ENCODE measurements at places on chromosomes 12 and 14.
A peak's percentile ranks its signal among the peaks of the same experiment; 100 is the strongest.

DNA sequence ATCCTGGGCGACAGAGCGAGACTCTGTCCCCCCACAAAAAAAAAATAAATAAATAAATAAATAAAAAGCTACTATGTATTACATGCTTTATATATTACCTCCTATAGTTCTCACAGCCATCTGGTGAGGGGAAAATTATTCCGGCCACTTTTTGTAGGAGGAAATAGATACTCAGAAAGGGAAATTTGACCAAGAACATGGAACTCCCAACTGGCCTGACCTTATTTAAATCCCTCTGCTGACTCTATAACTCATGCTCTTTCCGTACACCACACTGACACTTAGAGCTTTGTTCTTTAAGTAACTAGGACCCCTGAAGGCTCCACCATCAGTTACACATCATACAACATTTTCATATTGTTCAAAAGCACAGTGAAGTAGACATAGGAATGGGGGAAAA, 2.2 kb upstream of the MMP19 start:
- no peak for DNase-seq

- DNase-seq, result no peak
These were observed 150.2 kb upstream of the CLEC14A start for GRCh38 chr14:38405851-38406635.

DNA sequence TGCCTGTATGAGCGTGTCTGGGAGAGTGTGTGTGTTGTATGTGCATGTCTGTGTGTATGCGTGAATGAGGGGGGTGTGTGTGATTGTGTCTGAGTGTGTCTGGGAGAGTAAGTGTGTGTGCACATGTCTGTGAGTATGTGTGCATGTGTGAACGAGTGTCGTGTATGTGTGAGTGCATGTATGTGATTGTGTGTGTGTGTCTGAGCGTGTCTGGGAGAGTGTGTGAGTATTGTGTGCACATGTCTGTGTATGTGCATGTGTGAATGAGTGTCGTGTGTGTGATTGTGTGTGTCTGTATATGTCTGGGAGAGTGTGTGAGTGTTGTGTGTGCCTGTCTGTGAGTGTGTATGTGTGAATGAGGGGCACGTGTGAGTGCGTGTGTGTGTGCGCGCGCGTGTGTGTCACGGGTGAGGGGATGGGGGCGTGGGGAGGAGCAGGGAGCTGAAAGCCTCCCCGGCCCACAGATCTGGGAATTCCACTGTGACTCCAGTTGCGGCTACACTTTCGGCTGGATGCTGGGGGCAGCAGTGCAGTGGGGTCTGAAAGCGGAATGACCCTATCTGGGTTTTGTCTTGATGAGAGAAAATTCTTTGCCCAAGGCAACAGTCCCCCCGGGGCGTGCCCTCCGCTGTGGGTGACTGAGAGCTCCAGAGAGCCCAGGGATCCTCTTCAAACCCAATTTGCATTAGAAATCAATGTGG, 138.1 kb upstream of the MED13L start:
- no peak for DNase-seq

DNA sequence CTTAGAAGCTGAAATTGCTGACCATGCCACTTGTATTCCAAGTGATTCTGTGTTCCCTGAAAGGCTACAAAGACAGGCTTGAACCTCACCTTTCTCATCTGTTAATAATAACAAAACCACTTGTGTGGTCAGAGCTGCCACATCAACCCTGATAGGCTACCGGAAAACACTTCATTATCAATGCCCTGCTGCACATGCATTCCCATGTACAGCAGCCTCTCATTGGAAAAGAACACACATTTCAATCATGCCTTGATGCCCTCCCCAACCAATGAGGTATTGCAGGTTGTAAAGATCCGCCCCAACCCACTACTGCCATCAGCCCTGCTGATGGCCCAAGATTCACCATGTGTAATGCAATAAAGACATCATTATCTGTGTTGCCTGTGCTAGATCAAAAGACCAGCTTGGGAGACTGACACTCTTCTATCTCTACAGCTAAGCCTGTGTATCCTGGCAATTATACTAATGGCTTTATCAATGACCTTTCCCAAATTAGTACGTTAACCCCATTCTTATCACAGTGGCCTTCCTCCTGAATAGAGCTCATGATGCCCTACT, 2.8 kb downstream of the GPR19 start:
- DNase-seq, result no peak

- no peak for DNase-seq
These were observed 86.6 kb downstream of the MIA2 start for GRCh38 chr14:39320318-39320717.

DNA sequence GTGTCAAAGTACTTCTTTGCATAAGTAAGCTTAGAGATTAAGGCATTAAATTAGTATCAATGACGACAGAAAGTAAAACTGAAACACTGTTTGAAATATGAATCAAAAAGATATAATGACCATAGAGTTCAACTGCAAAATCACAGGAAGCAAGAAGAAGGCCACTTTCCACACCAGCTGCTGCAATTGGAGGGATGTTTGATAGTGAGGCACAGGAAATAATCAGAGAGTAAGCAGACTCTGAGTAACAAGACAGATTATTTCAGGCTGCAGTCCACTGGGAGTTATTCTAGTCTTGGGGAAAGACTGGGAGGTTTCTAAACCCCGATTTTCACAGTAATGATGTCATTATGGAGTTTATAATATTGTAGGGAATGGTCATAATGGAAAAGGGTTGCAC, 12.9 kb downstream of the MDGA2 start:
- no peak for DNase-seq

DNA sequence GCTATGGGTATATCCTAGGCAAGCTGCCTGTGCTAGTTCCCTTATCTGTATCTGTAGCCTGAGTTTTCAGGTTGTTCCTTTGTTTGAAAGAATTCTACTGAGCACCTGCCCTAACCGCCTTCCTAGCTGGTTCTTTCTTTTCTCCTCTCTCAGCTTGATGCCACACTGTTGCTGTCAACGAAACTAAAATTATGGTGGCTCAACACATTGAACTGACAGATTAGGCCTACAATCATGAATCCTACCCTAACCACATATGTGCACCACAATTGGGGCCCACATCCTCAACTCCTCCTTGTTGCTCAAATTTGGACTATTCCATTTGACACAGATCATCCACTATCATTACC, 36.2 kb upstream of the RESF1 start:
- DNase-seq, result no peak

GRCh38 chr12:124867401-124867930, 3.8 kb upstream of the SCARB1 start:
- peak; percentile 63 for DNase-seq

DNA sequence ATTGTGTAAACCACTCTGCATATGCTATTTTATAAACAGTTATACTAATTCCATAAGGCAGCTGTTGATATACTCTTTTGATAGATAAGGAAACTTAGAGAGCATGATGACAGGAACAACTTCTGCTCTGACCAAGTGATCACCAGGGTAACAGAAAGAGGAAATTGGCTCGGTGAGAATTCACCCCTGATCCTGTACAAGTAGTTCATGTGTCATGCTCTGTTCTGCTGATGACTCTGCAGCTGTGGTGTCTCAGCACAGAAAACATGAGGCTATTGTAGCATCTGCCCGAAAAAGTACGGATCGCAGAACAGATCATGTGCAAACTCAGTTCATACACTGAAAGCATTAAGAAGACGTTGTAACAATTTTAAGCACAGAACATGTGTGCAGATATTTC, 345.0 kb downstream of the LRIG3 start:
- peak; percentile 16 for DNase-seq

DNA sequence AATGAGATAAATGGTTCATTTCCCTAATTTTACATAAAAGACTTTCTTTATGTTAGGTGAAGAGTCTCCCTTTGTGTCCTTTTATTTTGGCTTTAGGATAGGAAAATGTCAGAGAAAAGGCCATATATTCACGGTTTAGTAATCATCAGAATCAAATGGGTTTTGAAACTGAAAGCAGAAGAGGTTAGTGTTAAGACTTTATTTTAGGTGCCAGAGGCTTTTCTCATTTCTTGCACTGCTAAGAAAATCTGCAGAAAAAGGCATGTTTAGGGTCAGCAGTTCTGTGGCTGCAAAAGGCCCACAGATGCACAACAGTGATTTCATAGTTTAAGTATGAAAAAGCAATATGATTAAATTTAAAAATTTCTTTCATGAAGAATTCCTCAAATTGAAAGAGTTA, 80.4 kb upstream of the SINHCAF start:
- no peak for DNase-seq

- DNase-seq, result no peak
These were observed 25.1 kb downstream of the RBMS2 start for GRCh38 chr12:56546680-56547079.

- no peak for DNase-seq
These were observed 17.7 kb upstream of the NEDD1 start for GRCh38 chr12:96889273-96889933.

GRCh38 chr14:106080922-106081321, 554.5 kb downstream of the TMEM121 start:
- no peak for DNase-seq

DNA sequence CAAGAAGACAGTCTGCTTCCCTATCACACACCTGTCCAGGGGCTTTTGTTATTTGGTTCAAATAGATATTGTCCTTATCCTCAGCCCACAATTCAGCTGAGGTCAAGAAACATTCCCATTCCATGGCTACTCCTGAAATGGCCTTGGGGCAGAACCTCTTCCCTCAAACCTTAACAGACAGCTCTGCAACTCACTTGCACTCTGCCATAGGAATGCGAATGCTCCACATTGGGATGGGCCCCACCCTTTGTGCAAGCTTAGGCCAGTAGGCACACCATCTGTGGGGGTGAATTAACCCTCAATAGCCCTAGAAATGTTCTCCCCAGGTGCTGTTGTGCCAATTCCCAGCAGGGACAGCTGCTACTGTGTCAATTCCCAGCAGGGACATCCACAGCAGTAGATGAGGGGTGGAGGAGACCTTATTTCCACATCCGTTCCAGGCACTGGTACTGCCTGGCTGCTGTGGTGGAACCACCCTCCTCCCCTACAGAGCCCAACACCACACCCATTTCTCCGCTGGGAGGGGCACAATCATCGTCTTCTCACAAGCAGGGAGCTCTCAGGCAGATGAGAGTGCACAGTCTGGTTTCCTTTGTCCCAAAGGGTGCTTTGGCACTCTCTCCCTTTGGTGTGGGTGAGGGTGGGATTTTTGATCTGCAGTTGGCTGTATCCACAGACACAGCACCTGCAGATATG, 42.3 kb upstream of the GLIPR1 start:
- DNase-seq, result no peak

DNA sequence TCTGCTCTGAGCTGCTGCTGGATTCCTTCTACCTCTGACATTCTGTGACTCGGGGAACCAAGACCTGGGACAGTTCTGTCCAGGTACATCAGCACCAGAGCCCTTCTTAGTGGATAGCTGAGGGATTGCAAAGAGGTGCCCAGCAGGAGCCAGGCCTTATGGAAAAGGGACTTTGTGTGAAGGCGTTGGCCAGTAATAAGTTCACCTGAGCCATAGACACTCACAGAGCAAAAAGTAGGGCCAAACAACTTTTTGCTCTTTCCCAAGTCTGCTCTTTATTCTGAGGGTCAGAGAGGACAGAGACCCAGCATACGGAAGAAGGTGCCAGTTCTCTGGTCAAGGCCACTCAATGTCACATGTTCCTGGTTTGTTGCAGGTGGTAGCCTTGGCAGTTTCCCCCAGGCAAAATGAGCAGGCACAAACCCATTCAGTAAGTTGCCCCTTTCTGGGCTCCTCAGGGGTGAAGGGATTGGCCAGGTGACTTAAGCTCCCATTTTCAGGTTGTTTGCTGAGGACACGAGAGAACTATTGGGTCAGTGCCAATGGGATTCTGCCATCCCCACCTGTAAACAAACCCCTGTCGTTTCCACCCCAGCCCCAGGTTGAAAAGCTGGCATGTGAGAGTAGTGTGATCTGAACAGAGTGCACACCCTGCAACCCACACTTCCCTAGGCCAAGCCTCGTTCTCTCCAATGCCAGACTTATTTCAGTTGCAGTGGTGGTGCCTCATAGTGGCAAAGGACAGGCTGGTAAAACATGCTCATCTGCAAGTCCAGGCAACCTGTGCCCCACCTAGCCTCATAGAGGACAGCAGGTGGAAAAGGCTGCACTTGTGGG, 150.3 kb downstream of the SMOC1 start:
- DNase-seq, result no peak

DNA sequence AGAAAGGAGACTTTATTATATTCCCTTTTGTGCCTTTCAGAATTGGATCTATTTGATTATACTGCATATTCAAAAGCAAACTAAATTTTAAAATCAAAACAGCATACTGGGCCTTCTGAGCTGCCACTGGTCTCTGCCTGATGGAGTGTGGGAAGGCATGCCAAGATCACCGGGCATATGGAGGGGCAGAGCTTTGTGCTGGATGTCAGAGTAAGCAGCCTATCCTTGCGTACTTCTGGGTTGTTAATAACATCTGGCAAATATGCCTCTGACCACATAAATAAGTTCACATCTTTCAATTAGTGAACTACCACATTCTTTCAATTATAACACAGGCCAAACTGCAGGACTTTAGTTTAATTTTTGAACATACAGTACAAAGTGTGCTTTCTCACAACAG, 18.3 kb downstream of the MLH3 start:
- no peak for DNase-seq

DNA sequence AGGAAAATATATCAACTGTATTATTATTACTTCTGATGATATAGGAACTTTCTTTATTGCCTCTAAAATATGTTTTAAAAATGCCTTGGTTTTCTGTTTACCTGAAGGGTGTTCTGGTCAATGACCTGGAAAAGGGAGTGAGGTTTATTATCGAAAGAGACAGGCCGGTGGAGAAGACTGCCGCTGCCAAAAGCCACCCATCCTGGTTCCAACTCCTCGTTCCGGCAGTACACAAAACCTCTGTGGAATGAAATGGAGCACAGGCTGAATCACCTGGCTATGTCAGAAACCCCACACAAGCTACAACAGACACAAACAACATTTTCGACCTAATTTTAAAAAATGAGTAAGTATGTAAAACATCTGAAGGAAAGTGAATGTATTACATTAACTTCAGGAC, 73.6 kb downstream of the HECTD4 start:
- no peak for DNase-seq

GRCh38 chr14:54329082-54329695, 67.6 kb upstream of the CDKN3 start:
- peak; percentile 52 for DNase-seq

- peak; percentile 59 for DNase-seq
These were observed 6.6 kb downstream of the RAN start for GRCh38 chr12:130878193-130879185.

DNA sequence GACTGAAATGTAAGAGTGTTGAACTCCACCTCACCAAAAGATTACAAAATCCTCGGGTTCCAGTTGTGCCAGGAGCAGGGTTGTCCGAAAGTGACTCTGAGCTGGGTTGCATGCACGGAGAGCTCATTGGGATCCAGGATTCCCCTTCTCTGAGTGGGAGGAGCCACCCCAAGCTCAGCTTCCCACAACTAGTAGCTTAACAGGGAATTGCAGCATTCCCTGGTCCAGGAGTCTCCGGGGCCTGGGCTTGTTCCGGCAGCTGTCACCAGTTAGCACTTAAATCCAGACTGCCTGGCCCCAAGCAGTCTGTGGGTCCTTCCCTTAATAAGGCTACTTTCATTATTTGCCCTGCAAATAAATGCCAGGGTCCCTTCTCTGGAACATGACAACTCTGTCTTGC, 50.1 kb downstream of the CD9 start:
- no peak for DNase-seq

Measured in small intestine (tissue), 16 donors.